NCI-H82 (cell line): ENCODE measurements at places on chromosomes 2 and 18.
A peak's percentile ranks its signal among the peaks of the same experiment; 100 is the strongest.

GRCh38 chr2:237472187-237472712, 14.8 kb upstream of the MLPH start:
- DNase-seq, result no peak

- no peak for DNase-seq
Measured at GRCh38 chr2:176388861-176389260, 119.6 kb downstream of the MTX2 start.

GRCh38 chr2:202754936-202755335, 116.6 kb downstream of the ICA1L start:
- no peak for DNase-seq

DNA sequence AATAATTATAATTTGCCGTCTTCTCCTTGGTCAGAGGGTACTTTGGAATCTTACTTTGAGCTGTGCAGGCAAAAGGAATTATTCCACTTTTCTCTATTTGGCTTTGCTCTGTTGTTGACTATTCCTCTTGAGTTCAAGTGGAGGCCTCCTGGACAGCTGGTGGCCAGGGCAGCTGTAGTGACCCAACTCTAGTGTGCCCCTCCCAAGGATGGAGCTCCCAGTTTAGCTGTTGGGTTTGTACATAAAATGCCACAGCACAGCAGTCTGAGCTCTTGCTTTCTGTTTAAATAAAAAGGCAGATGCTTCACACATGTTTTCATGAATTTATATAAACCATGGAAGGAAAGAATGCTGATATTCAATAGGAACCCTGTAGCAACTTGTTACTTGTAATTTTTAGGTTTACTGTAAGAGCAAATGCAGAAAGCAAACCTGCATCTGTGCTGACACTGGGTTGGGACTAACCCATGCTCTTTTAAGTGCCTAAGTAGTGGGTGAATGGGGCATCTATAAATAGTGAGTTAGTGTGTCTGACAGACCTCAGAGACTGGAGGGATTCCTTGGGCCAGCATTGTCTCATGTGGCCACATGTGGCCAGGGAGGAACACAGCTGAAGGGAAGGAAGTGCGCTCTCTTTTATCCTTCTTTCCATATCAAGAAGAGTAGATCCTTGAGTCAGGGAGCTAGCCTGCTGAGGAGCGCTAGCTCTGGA, 121.8 kb downstream of the FHOD3 start:
- no peak for DNase-seq

DNA sequence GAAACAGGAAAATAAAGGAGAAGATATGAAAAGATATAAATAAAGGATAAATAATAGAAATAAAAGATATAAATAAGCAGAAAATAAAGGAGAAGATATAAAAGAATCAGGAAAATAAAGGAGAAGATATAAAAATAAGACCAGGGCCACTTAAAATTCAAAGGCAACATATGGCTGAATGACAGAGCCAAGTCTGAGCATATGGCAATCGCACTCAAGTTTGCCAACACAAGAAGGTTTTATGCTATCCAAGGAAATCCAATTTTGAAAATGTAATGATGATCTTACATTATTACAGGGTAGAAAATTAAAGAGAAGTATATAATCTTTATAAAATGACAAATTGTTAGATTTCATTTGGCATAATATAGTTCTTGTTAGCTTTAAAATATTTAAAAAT, 33.6 kb downstream of the USP40 start:
- peak; percentile 42 for DNase-seq
